ENCODE measurements at places on chromosomes 13 and 19.

DNA sequence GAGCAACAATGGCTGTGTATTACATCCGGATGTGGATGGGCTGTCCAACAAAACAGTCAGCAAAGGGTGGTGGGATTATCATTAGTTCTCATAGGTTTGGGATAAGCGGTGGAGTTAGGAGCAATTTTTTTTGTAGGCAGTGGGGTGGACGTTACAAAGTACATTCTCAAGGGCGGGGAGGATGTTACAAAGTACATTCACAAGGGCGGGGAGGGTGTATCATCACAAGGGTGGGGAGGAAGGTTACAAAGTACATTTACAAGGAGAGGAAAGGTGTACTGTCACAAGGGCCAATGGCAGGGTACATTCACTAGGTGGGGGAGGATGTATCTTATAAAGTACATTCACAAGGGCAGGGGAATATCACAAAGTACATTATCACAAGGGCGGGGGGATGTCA lies 20.8 kb upstream of the ZNF561 start:
- no peak for DNase-seq

- no peak for DNase-seq
Observed at GRCh38 chr19:38557205-38557799, 60.5 kb downstream of the MAP4K1 start.

GRCh38 chr13:50404769-50405168 lies 389.5 kb downstream of the KCNRG start:
- DNase-seq, result no peak

DNA sequence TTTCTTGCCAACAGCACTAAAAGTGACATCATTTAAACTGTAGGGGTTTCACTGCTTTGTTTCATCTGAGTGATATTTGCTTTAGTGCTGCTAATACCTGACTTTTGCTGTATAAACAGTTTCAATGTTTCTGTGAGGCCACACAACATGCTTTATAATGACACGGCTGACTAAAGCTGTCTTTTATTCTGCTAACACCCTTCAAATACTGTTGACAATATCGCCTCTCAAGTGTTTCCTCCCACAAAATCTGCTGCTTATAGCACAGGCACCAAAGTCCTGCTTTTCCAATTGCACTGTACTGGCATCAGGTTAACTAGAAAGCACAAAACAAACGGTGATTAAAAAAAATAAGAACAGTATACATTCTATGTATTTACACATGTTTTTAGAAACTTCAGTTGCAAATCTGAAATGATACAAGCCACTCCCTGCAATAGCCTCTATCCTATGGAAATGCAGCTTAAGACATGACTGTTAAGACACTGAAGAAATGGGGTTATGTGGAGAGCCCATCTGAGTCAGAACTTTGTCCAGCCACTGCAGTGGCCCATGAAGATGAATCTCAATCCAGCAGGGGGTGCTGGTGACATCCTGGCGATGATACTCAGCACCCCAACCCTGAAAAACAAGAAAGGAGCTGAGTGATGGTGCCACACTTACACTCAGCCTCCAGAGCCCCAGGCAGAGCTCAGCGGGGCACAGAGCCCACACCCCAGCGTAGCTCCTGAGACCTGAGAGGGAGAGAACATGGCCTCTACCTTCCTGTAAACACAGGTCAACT lies 29.4 kb downstream of the RFXAP start:
- no peak for DNase-seq

All from fibroblast of skin of scalp (primary cell).